Bone marrow (tissue), 2 donors: ENCODE measurements at places on chromosomes 6 and 20.

DNA sequence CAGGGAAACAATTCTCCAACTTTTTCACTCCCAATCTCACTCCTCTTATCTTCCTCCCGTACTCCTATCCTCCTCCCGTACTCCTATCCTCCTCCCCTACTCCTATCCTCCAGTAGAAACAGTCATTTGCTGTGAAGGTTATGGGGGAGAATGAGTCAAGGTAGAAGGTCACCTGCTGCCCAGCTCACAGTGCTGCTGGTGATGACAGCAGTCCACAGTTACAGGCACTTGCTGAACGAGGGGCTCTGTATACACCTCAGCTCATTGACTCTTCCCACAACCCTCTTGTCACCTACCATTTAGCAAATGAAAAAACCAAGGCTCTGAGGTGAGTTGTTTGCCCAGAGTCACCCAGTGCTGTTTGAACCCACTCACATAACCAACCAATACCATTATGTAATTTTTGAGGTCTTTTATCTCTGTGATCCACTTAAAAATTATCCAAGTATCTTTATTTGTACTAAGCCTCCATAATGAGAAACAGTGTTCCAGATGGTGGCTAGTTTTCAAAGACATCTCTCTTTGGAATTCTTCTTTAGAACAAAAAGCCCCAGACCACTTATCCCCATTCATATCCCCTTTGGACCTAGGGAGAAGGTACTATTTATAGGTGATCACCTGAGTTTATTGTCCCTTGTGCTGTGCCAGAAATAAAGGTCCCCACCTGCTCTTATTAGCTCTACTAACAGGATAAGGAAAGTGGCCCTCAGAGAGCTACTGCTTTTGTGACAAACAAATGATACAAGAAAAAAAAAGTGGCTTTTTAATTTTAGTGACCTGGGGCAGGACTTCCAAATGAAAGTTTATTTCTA lies 53.2 kb downstream of the PTPN1 start:
- no peak for DNase-seq

GRCh38 chr6:169723991-169724493 lies 258 bp downstream of the PHF10 start:
- DNase-seq, result no peak

- no peak for DNase-seq
Measured at GRCh38 chr6:125480146-125480545, 178.4 kb upstream of the HDDC2 start.

DNA sequence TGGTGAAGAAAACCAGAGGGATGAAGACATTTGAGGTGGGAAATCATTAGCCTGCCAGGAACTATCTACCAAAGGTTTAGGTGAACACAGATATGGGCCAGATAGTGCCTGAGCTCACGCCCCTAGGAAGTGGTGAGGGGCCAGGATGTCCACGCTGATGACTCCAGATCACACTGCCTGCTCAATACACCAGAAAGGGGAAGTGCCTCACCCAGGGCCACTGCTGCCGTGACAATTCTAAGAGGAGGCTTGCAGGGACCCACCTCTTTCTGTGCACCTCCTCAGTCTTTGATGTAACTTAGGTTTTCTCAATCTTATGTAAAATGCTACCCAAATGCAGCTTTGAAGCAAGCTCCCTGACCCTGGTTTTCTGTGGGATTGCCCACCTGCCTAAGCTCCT lies 5.4 kb upstream of the RAB44 start:
- peak; percentile 79 for DNase-seq

DNA sequence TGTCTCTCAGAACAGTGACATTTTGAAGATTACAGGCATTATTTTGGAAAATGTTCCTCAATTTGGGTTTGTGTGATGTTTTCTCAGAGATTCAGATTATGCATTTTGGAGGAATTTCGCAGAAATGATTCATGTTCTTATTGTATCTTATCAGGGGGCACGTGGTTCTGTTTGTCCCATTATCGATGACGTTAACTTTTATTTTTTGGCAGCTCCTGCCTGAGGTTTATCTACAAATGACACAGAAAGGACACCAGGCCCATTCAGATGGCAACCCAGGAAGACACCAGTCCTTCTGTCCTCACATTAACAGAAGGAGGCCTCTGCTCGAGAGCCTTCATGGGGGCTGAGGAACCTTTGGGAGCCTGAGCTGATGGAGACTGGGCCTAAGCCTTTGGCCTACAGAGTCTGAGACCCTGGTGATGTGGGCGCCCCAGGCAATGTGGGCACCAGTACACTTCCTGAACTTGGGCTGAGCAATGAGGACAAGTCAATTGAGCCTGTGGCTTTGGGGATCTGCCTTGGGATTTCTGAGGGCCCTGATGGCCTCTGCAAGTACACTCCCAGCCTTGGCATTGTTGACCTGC lies 41.2 kb upstream of the EZR start:
- no peak for DNase-seq

GRCh38 chr6:147310521-147310920 lies 106.3 kb downstream of the STXBP5 start:
- no peak for DNase-seq

GRCh38 chr6:33105916-33106871 lies 30.4 kb downstream of the HLA-DPB1 start:
- DNase-seq, result no peak

DNA sequence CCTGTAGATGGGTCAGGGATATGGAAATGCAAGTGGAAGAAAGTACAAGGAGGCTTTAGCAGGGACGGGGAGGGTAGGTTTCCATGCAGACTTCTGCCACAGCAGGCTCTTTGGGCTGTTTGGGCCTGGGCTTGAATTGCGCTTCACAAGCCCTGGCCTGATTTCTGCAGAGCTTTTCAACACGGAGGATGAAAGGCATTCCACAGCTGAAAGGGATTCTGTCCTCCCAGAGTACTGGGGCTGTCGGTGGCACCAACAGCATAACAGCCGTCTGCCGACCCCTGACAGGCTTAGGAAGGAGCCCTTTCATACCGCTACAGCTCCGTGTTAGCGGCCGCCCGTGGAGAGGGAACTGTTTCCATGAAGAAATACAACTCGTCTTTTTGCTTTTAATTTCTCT lies 22.9 kb upstream of the TBC1D7 start:
- DNase-seq, result no peak

- DNase-seq, result no peak
Measured at GRCh38 chr6:138486249-138487101, 12.8 kb downstream of the NHSL1 start.

- no peak for DNase-seq
Measured at GRCh38 chr20:36051318-36052116, 83.1 kb downstream of the CNBD2 start.

GRCh38 chr20:24235296-24236175 lies 233.9 kb upstream of the SYNDIG1 start:
- DNase-seq, result no peak

DNA sequence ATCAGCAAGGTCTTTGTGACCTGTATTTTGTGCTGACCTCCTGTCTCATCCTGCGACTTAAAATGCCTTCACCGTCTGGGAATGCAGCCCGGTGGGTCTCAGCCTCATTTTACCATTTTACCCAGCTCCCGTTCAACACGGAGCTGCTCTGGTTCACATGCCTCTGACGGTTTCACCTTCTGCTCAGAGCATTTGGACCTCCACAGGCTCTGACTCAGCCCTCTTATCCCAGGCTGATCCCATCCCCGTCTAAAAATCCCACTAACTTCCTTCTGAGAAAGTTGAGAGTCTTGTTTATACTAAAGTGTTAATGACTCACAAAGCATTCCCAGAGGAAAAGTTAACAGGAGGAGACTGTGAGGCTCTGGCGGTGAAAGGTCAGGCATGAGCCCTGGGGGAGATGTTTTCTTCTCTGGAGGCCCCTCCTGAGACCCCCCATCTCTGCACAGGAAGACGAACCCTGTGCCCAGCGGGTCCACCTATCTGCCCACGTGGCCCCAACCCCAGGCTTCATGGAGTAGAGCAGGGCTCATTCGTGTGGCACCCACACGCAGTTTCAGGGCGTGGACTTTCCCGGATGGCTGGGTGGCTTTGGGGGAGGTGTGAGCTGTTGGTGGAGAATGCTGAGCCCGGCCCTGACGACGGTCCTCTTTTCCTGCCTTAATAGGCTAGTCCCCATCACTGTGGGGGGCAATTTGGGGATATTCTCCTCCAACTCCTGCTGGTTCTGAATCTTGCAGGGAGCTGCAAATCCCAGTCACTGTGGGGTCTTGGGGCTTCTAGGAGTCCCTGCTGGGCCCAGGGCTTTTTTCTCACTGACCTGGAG lies 3.3 kb upstream of the BIRC7 start:
- DNase-seq, result no peak

DNA sequence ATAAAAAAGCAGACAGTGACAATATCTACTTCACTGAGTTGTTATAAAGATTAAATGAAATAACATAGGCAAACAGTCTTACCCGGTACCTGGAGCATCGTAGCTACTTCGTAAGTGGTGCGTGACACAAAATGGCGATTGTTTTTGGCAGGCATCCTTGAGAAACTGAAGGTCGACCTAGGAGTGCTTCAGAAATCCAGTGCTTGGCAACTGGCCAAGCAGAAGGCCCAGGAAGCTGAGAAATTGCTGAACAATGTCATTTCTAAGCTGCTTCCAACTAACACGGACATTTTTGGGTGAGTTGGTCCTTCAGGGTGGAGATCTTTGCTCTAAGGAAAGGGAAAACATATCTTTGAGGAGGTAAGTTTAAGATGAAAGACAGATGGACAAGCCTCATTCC lies 4.8 kb downstream of the BPIFA2 start:
- no peak for DNase-seq

GRCh38 chr6:143288923-143289322 lies 161.6 kb downstream of the ADAT2 start:
- no peak for DNase-seq

GRCh38 chr6:131950767-131951575 lies at the start of gene CCN2:
TSS of gene CCN2 (minus strand) at chr6:131951372. CDS start at chr6:131951172, 200 bp downstream.
- DNase-seq, result no peak

DNA sequence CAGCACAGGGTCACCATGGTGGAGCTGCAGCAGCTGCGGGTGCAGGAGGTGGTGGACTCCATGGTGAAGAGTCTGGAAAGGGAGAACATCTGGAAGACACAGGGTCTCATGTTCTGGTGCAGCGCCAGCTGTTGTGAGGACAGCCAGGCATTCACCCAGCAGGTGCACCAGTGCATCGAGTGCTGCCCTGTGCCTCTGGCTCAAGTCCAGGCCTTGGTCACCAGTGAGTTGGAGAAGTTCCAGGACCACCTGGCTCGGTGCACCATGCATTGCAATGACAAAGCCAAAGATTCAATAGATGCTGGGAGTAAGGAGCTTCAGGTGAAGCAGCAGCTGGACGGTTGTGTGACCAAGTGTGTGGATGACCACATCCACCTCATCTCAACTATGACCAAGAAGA lies 22.9 kb upstream of the RIPK1 start:
- no peak for DNase-seq

GRCh38 chr6:14983599-14984518 lies 262.0 kb upstream of the JARID2 start:
- DNase-seq, result no peak

DNA sequence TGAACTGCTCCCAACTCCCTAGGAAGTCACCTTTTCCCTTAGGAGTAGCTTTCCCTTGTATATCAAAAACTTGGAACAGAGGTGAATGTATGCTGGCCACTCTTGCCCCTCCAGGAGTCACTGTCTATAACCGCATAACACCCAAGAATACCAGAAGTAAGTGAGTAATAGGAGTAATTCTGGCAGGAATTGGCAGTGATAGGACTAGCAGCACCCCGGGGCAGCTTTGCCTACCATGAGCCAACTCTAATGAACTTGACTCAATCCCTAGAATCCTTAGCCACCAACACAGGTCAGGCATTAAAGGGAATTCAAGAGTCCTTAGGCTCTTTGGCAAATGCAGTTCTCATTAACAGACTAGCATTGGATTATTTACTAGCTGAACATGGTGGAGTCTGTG lies 28.8 kb upstream of the CD164 start:
- DNase-seq, result no peak

GRCh38 chr6:56524891-56525703 lies 117.6 kb downstream of the DST start:
- DNase-seq, result no peak

GRCh38 chr6:132512342-132512637 lies 626 bp downstream of the STX7 start:
- DNase-seq, result no peak

GRCh38 chr20:22490287-22491193 lies 93.8 kb downstream of the FOXA2 start:
- DNase-seq, result no peak

DNA sequence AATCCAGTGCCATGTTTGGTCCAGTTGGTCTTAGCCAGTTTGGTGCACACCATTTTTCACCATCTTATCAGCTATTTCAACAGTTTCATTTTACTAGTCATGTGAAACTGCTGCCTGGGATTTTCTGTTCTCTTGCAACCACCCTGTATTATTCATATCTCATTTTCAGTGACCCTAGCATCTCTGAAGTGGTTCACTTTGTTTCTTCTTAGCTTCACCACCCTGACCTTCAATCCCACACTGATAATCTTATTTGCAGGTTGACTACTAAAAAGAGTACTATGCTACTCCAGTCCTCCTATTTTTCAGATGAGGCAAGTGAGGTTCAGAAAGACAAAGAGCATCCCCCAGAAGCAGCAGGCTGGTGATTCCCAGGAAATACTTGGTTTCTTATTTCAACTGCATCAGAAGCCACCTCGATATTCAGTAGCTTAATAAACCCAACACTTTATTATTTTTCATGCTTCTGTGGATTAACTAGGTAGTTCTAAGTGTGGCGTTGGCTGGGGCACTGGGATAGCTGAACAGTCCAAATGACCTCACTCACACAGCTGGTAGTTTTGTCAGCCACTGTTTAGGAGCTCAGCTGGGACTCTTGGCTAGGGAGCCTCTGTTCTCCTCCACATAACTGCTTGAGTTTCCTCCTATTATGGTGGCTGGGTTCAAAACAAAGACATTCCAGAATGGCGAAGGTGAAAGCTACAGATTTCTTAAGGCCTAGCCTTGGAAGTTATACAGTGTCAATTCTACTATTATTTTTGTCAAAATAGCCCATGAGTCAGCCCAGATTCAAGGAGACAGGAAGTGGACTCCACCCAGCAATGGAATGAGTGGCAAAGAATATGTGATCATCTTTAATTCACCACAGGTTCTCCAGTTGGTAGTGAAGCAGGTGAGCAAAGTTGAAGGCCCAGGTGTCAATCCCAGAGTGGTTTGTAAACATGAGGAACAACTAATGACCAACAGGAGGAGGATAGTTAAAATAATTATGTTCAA lies 40.6 kb downstream of the BPIFB4 start:
- DNase-seq, result no peak

GRCh38 chr6:7108964-7109836 lies 1.4 kb downstream of the RREB1 start:
- peak; percentile 56 for DNase-seq

DNA sequence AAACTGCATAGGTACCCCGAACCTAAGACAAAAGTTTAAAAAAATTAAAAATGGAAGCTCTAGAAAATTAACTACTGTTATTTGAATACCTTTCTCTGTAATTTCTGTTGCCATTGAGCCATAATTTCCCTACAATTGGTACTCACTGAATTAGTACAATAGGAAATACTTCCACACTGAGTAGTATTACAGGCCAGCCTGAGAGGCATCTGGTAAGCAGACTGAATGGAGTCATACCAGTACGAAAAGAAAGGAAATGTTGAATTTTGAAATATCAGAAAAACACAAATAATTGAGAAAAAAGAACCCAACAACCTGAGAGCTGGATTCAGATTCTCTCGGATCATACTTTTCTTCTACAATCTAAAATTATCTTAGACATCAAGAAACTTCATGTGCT lies 791.3 kb downstream of the TENT5A start:
- no peak for DNase-seq

- no peak for DNase-seq
Measured at GRCh38 chr20:721876-722275, 46.3 kb upstream of the SCRT2 start.

- no peak for DNase-seq
Measured at GRCh38 chr6:44305200-44305725, 7.9 kb downstream of the AARS2 start.
